ENCODE measurements at places on chromosomes 16 and 17. TPM values are rescaled to one million over a fixed set of nuclear protein-coding genes. Genes with fewer than 3 reads are reported as not detected.

GPATCH8 gene
- total RNA-seq: 39.3 TPM

DNA sequence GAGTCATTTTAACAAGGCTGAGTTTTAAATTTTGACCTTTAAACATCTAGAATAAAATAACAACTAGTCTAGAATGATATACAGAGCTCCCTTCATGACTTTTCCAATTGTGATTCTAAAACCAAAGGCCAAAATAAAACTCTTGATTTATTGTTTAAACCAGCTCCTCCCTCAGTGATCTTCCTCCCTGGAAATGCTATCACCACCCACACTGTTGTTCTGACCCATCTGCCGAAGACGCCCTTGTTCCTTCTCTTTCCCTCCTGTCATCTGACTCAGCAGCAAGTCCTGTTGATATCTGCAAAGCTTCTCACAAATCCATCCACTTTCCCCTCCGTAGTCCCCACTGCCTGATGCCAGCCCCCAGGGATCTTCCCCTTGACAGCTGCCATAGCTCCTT lies 231.6 kb upstream of the DYNLRB2 start:
- H3K4me1 ChIP-seq: no peaks in the 10 kb centered on the region
- H3K27ac ChIP-seq: no peak overlapping the region
- no peak overlapping the region for H3K4me3 ChIP-seq
- H3K36me3 ChIP-seq: no peaks in the 10 kb centered on the region
- no peak for DNase-seq

GRCh38 chr16:86107215-86107825 lies 208.4 kb downstream of the IRF8 start:
- no peak overlapping the region for H3K4me3 ChIP-seq
- H3K27me3 ChIP-seq: no peaks in the 10 kb centered on the region
- DNase-seq: no peak
- H3K27ac ChIP-seq: no peak overlapping the region

GRCh38 chr16:24609740-24610415 lies 70.5 kb downstream of the RBBP6 start:
- H3K36me3 ChIP-seq: no peaks in the 10 kb centered on the region
- H3K27ac ChIP-seq: no peak overlapping the region
- H3K4me1 ChIP-seq: peaks cover 14% of the 10 kb centered on the region
- H3K4me3 ChIP-seq: peak overlapping the region; percentile 68

DNA sequence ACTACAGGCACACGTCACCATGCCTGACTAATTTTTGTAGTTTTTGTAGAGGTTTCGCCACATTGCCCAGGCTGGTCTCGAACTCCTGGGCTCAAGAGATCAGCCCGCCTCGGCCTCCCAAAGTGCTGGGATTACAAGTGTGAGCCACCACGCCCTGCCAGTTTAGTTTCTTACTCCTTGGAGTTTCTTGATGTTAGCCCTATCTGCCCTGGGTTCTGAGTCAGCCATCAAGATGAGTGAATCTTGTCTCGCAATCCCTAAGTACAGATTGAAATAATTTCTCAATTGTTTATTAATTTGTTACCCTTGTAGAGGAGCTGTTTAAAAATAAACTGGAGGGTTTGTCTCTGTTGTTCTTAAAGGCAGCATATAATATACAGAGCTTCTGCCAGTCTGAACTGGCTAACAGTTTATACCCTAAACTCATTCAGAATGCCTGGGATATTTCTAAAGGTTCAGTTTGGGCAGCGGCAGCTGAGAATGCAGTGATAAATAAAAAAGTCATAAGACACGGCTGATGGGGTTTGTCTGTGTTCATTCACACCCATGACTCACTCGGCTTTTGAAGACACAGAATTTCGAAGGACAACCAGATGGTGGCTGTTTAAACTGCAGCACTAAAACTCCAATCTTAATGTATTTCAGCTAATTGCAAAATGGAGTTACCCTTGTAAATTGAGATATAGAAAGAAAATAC lies 39.6 kb downstream of the GPRC5B start:
- DNase-seq: no peak
- H3K27ac ChIP-seq: no peak overlapping the region
- no peak overlapping the region for H3K4me3 ChIP-seq
- H3K27me3 ChIP-seq: no peaks in the 10 kb centered on the region
- H3K36me3 ChIP-seq: no peaks in the 10 kb centered on the region
- no peaks in the 10 kb centered on the region for H3K4me1 ChIP-seq

GRCh38 chr17:17676752-17677151 lies 4.5 kb upstream of the RAI1 start:
- no peaks in the 10 kb centered on the region for H3K4me1 ChIP-seq
- H3K36me3 ChIP-seq: no peaks in the 10 kb centered on the region
- no peak overlapping the region for H3K4me3 ChIP-seq
- H3K27me3 ChIP-seq: no peaks in the 10 kb centered on the region

DNA sequence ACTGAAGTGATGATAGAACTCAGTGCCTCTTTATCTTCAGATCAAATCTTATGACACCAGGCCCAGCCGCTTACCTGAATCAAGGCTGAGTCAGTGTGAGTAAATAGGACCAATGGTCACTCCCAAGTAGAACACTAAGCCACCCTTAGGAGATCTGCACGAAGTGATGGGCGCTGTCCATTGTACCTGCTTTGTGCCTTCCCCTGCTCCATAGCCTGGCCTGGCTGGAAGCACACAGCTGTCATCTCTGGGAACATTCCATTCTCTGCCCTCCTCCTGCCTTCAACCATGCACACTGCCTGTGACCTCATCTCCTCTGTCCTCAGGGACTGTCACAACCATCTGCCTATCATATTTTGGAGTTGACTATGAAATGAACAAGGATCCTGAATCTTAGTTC lies 279.5 kb upstream of the ASIC2 start:
- no peaks in the 10 kb centered on the region for H3K4me1 ChIP-seq
- H3K27me3 ChIP-seq: no peaks in the 10 kb centered on the region
- H3K27ac ChIP-seq: no peak overlapping the region

MEFV gene
- 6.1 TPM for total RNA-seq

DNA sequence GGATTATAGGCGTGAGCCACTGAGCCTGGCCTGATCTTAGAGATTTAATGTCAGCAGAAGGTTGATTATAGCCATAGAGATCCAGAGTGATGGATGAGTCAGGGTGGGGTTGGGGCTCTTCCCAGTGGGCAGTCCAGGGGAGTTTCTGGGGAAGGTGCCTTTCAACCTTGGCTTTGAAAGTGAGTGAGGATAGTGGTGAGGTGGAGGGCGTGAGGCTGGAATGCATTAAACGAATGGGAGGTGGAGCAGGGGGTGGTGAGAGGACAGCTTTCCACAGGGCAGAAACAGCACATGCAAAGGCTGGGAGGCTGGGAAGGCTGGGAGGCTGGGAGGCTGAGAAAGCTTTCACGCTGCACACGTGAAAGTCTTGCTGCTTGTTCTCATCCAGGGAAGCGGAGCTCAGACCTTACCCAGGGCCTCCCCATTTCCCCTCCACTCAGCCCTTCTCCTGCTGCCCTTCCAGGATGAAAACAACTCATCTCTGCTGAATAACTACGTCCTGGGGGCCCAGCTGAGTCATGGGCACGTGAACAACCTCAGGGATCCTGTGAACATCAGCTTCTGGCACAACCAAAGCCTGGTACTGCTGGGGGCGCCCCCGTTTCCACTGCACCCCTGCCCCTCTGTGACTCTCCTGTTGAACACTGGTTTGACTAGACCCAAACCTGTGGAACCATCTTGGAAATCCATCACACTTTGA lies 22.3 kb downstream of the ADGRG5 start:
- DNase-seq: no peak
- no peak overlapping the region for H3K4me3 ChIP-seq
- H3K27me3 ChIP-seq: no peaks in the 10 kb centered on the region
- H3K4me1 ChIP-seq: no peaks in the 10 kb centered on the region

RDM1 gene
- not detected for total RNA-seq

GRCh38 chr16:84292011-84292410 lies 2.7 kb upstream of the WFDC1 start:
- H3K36me3 ChIP-seq: no peaks in the 10 kb centered on the region
- H3K4me3 ChIP-seq: no peak overlapping the region
- H3K4me1 ChIP-seq: peaks cover 2% of the 10 kb centered on the region
- DNase-seq: no peak
- no peaks in the 10 kb centered on the region for H3K27me3 ChIP-seq
- H3K27ac ChIP-seq: no peak overlapping the region

- peaks cover 13% of the 10 kb centered on the region for H3K4me1 ChIP-seq
- no peaks in the 10 kb centered on the region for H3K36me3 ChIP-seq
- no peak overlapping the region for H3K27ac ChIP-seq
- no peak overlapping the region for H3K4me3 ChIP-seq
Observed at GRCh38 chr16:12958366-12958765, 57.0 kb downstream of the SHISA9 start.

- H3K27me3 ChIP-seq: no peaks in the 10 kb centered on the region
- H3K36me3 ChIP-seq: no peaks in the 10 kb centered on the region
- no peak for DNase-seq
Observed at GRCh38 chr17:21174713-21175112, 39.2 kb downstream of the TMEM11 start.

TEN1 gene
- 8.1 TPM for total RNA-seq
